Activated T-helper 9 cell treated with anti-CD3 and anti-CD28 coated beads, Interleukin-2, amount 50 U/mL, for 16 hours (primary cell): ENCODE measurements at places on chromosomes 11 and 22.

DNA sequence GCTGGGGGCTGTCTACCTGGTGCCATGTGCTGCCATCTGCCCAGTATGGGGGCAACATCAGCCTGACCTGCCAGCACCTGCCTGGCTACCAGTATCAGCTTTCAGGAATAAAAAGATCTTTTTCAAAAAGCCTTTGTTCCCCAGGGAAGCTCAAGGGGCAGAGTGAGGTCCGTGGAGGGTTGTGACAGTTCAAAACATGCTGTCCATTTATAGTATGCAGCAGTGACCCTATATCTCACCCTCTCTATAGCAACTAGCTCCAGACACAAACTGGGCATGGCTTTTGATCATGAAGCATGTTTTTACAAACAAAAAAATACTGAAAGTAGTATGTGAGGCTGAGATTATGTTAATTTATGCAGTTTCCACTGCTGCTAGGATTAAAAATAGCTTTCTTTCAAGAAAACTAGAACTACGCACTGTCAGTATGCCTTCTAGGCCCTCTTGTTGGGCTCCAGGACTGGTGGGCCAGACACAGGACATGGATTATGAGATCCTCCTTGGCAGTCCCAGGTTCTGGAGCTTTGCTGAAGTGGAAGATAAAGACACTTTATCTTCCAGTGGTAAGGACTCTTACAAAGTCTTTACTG lies 23.4 kb downstream of the NAV2 start:
- DNase-seq = no peak

DNA sequence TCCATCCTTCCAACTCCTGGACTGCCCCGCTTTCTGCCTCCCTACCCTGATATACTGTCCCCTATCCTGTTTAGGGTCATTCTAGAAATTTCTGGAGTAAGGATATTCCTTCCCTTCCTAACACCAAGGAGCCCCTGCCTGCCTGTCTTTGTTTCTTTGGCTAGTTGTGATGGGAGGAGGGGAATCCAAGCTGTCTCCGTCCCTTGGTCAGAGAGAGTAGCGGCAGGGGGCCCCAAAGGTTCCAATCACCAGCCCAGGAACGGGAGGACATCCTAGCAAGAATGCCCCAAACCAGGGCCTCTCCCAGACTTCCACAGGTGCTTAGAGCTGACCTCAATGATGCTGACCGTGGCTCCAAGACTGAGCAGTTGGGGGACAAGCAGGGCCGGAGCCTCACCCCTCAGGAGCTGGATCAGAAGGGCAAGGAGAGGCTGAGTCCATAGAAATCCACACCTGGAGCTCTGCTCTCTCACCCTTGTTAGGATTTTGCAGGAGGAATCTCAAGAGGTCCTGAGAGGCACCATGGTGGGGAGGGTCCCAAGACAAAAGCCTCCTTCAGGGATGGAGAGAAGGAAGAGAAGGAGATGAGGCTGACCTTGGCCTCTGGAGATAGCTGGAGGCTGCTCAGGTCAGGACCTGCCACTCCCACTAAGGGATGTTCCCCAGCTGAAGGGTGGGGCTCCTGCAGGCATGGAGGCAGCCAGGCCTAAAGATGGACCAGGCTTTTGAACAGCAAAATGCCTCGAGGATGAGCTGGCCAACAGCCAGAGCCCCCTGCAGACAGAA lies 13.6 kb downstream of the SLC22A12 start:
- DNase-seq = no peak

DNA sequence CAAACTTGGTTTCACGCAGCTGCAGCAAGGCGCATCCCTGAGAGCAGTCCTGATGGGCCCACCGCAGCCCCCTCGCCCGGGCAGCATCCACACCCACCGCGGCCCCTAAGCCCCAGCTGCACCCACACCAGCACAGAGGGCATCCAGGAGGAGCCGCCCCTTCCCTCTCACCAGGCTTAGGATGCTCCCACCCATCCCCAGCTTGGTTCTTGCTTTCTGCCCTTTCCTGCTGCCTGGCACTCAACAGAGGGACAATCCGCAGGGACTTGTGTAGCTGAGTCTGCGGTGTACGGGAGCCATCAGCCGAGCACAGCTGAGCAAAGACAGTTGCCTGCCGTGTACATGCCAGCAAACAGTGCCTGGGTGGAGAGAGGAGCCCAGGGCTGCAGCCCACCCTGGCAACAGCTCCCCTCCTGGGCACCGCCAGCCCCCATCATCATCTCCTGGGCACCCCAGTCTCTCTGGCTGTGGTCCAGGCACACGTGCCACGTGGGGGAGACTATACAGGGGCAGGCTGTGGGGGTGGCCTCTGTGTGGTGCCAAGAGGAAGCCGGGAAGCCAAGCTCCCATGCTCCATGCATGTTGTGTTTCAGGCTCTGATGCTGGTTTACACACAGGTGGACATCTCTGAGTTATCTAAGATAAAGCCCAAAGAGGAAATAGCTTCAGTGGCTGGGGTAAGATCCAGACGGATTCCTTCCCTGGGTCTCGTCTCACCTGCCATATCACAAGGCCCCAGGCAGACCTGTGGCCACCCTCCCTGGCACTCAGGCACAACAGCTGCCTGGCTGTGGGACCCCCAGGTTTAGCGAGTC lies 36.0 kb upstream of the GNB1L start:
- no peak for DNase-seq

GRCh38 chr11:69425895-69426544 lies 55.4 kb upstream of the LINC01488 start:
- DNase-seq = no peak

DNA sequence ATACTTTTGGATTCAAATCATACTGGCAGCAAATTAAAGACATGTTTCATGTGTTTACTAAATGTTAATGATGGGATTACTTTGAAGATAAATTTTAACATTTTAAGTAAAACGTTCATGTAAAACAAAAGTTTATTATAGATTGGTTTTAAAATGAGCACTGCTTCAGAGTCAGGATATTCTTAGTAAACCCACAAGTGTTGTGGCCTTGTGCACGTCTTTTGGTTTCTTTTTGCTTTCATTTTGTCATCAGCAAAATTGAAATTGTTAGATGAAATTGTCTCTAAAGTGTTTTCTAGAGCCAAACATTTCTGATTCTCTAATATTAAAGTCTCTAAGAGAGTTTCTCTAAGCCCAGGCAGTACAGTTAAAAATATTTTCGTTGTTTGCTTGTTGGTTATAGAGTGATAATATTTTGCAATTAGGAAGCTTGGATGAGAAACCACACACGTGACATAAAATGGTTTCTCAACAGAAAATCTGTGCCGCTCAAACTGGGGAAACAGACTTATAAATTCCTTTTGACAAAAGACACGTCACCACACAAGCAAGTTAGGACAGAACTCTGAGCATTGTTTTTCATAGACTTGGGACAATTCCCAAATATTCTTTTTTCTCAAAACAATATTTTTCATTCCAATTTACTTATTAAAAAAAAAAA lies 164.4 kb downstream of the TEAD1 start:
- DNase-seq = no peak

GRCh38 chr11:126874831-126875230 lies 125.7 kb downstream of the KIRREL3 start:
- DNase-seq = no peak

DNA sequence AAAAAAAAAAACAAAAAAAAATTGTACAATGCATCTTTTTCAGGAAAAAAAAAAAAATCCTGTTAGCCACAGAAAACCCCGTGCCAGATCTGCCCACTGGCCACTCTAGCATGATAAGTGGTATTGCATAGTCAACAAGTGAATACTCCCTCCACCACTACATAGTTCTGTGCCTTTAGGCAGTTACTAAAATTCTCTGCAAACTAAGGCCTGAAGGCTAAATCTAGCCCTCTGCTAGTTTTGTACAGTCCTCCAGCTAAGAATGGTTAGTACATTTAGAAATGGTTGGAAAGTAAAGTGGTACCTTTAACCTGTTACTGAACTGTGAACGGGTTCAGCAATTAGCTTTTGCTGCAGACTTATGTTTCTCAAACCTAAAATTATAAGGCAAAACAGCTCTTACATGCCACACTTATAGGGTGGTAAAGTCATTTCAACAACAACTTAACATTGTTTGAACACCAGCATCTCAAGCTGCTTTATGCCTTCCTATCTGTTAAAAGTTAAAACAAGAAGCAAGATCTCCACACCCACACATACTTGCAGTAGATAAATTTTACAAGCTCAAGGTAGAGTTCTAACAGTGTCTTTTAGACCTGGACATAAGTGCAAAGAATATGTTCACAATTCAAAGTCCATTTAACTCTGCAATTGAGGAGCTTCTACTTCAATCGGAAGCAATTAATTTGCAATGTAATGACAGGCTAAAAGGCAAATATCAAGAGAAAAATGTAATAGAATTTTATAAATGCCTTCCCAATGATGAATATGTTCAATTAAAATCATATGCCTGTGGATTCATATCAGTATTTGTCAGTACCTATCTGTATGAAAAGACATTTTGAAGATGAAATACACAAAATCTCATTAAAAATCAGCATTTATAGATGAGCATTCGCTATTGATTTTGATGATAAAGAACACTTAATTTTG lies 7.3 kb downstream of the C11orf71 start:
- no peak for DNase-seq
